Hematopoietic multipotent progenitor cell treated with erythropoietin and hydrocortisone succinate and interleukin-3 and kit ligand, for 6 days (in vitro differentiated cells): ENCODE measurements at places on chromosomes 12 and 14.

GRCh38 chr12:41709463-41710285, 435.0 kb downstream of the GXYLT1 start:
- no peak for DNase-seq

- no peak for DNase-seq
Measured at GRCh38 chr14:96956464-96957239, 159.5 kb downstream of the VRK1 start.

DNA sequence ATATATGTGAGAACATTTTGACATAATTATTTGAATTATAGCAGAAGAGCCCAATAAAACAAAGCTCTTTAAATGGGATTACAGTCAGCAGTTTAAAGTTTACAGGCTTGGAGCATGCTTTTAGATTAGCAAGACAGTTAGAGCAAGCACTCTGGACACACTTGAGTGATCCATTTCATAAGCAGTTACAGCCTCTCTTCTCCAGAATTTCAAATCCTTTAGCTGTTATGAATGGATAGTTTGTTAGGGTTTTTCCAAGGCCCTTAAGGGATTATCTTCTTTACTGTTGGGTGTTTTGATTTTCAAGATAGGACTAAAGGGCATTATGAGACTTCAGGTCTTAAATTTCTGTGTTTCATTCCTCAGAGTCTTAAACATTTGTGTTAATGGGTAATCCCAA, 36.3 kb downstream of the BEST3 start:
- no peak for DNase-seq

DNA sequence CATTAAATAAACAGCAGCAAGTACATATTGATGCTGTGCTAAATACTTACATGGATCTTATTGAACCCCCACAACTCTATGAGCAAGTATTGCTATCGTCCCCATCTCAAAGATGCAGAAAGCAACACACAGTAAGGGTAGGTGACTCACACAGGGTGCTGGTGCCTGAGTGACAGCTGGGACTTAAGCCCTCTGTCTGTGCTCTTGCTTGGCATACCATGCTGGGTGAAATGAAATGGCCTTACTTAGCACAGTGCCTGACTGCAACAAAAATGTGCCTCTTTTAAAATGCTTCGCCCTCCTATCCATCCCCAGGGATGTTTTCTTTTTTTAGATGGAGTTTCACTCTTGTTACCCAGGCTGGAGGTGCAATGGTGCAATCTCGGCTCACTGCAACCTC, 788 bp downstream of the TEX52 start:
- no peak for DNase-seq

DNA sequence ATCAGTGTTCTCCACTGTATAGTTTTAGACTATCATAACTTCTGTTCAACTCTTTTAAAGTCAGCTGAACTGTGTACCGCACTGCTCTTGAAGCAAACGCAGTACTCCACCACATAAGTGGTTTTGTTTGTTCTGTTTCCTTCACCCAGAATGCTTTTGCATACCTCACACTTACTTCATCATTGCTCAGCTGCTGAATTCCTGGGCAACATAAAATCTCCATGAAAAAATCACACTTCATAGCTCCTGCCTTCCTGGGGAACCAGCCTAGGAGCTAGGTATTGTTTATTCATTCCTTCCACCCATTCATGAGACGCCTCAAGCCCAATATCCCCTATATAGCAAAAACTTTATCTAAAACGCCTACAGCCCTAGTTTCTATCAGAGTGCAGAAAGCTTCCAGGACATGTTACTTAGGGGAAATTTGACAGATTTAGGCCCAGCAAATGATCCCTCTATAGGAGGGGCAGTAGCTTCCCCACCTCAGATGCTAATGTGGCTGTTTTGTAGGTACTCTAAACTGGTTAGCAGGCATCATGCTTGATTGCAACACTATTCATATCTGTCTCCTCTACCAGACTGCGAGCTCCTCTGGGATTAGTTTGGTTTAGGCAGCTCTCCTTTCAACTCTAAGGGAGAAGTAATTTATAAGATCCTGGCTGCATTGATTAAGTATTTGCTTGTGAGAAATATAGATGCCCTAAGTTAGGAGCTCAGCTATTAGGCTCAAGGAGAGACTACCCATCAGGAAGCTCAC, 44.5 kb downstream of the LRRC9 start:
- no peak for DNase-seq

GRCh38 chr12:64221651-64222008, 466 bp downstream of the KICS2 start:
- DNase-seq = peak; percentile 83

GRCh38 chr14:32606301-32606700, 277.2 kb downstream of the AKAP6 start:
- no peak for DNase-seq

GRCh38 chr12:68342966-68343365, 10.8 kb upstream of the MDM1 start:
- no peak for DNase-seq

GRCh38 chr12:92827836-92828431, 101.2 kb downstream of the EEA1 start:
- peak; percentile 80 for DNase-seq

DNA sequence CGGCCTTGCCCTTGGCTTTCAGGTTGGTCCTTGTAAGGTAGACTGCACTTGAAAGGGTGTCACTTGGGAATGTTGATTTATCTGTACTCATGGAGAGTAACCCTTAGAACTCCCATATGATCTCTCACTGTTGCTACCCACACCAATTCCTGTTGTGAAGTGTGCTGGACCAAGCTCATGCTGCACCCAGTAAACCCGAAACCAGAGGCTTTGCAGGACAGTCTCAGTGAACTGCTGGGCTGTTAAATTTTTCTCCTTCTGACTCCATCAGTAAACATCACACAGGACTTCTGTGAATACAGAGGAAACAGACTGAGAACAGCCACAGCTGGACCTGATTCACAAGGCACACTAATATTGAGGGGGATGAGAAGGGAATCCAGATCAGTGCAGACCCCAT, 783.0 kb downstream of the TMEM121 start:
- DNase-seq = no peak
